A673 (cell line): ENCODE measurements at places on chromosomes 4 and X. TPM values are rescaled to one million over a fixed set of nuclear protein-coding genes. Genes with fewer than 3 reads are reported as not detected.

GRCh38 chr4:152847376-152847775, 67.6 kb downstream of the ARFIP1 start:
- DNase-seq: no peak
- H3K36me3 ChIP-seq: no peaks in the 10 kb centered on the region
- H3K4me3 ChIP-seq: no peak overlapping the region
- H3K4me1 ChIP-seq: no peaks in the 10 kb centered on the region
- no peak overlapping the region for H3K27ac ChIP-seq
- H3K27me3 ChIP-seq: no peaks in the 10 kb centered on the region

- H3K36me3 ChIP-seq: no peaks in the 10 kb centered on the region
- no peak for DNase-seq
- no peaks in the 10 kb centered on the region for H3K27me3 ChIP-seq
- no peak overlapping the region for H3K4me3 ChIP-seq
Observed at GRCh38 chr4:73976716-73977115, 5.1 kb downstream of the PF4 start.

GRCh38 chr4:112817933-112818593, 181.1 kb downstream of the LARP7 start:
- H3K36me3 ChIP-seq: no peaks in the 10 kb centered on the region
- peak overlapping the region; percentile 51 for H3K4me3 ChIP-seq
- peaks cover 3% of the 10 kb centered on the region for H3K4me1 ChIP-seq
- no peaks in the 10 kb centered on the region for H3K27me3 ChIP-seq
- peak; percentile 81 for DNase-seq

- no peak for DNase-seq
- H3K36me3 ChIP-seq: no peaks in the 10 kb centered on the region
- no peaks in the 10 kb centered on the region for H3K27me3 ChIP-seq
Observed at GRCh38 chrX:65610481-65610880, 57.0 kb upstream of the MSN start.

DNA sequence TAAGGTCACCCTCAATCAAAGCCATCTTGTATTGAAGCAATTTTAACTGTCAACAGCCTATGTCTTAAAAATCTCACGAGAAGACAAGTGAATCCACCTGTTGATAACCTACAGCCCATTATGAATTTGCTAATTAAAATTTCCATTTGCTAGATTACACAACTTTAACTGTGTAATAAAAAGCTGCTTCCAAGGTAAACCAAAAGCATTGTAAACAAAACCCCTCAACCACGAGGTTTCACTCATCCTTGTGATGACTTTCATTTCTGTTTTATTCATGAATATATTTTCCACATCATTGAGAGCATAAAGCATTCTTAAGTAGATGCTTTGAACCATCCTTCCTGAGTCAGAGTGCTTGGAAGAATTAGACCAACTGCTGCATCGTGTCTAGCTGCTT, 217.5 kb upstream of the GYPA start:
- H3K4me1 ChIP-seq: peaks cover 23% of the 10 kb centered on the region
- no peaks in the 10 kb centered on the region for H3K27me3 ChIP-seq
- DNase-seq: peak; percentile 19
- H3K36me3 ChIP-seq: no peaks in the 10 kb centered on the region

DNA sequence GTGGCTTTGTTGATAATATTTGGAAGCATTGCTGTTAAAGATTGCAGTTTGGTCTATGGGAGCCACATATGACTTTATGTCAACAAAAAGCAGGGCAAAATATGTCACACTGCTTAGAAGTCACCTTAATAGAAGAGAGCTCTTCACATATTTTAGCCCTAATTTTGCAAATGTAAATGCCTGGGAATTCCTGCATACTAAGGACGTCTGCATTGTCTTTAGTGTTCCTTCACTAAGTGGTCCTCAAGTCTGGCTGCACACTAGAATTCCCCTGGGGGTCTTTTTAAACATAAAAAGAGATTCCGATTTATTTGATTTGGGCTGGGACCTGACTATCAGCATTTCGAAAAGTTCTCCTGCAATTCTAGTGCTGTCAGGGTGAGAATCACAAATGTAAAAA, 495.1 kb upstream of the FAM241A start:
- H3K4me1 ChIP-seq: peaks cover 28% of the 10 kb centered on the region
- no peaks in the 10 kb centered on the region for H3K36me3 ChIP-seq
- no peaks in the 10 kb centered on the region for H3K27me3 ChIP-seq

GRCh38 chr4:80207664-80208063, 10.4 kb downstream of the PRDM8 start:
- no peak overlapping the region for H3K4me3 ChIP-seq
- H3K27me3 ChIP-seq: peaks cover 10% of the 10 kb centered on the region
- no peak for DNase-seq
- H3K36me3 ChIP-seq: no peaks in the 10 kb centered on the region

DNA sequence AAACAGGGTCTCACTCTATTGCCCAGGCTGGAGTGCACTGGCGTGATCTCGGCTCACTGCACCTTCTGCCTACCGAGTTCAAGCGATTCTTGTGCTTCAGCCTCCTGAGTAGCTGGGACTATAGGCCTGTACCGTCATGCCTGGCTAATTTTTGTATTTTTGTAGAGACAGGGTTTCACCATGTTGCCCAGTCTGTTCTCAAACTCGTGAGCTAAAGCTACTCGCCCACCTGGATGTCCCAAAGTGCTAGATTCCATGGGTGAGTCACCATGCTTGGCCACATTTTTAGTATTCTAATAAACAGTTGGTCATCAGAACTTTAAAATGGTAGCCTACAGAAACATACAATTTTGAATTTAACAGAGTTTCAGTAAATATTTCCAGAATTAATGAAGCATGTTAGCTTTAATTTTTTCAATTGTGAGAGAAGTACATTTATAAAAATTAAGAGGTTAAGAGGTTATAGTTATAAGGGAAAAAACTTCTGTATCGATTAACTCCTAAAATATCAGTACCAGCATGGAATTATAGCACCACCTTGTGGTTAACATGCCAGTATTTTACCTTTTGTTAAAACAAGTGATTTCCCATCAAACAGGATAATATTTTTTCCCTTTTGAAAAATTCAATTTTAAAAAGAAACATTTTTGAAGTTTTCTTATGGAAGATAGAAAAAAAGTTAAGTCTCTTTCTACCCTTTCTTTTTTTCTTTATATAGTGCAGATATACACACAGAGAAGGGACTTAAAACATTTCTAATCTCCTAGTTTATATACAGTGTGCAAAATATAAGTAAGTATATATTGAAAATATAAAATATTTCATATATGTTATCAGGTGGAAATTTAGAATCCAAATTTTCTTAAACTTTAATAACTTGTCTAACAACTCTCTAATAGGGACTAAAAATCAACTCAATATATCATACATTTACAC, 35.4 kb downstream of the CEP44 start:
- H3K27ac ChIP-seq: no peak overlapping the region
- H3K4me1 ChIP-seq: peaks cover 35% of the 10 kb centered on the region
- no peaks in the 10 kb centered on the region for H3K27me3 ChIP-seq
- H3K4me3 ChIP-seq: no peak overlapping the region
- peaks cover 5% of the 10 kb centered on the region for H3K36me3 ChIP-seq
- peak; percentile 55 for DNase-seq

DNA sequence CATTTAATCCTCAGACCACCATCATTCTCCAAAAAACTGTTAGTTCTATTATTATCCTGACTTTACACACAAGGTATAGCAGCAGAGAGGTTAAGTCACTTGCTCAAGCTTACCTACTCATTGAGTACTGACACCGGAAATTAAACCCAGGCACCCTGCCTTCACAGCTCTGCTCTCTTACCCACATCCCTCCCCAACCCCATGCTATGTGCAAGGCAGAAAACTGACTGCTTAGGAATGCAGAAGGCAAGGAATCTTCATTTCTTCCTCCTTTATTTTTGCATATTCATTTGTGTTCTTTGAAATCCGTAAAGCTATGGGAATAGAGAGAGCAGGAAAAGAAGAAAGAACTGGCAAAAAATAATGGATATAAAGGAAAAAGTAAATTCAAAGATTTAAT, 261.8 kb downstream of the PAPSS1 start:
- H3K4me1 ChIP-seq: no peaks in the 10 kb centered on the region
- no peaks in the 10 kb centered on the region for H3K27me3 ChIP-seq
- H3K36me3 ChIP-seq: no peaks in the 10 kb centered on the region
- H3K4me3 ChIP-seq: no peak overlapping the region
- no peak overlapping the region for H3K27ac ChIP-seq
- DNase-seq: no peak

DNA sequence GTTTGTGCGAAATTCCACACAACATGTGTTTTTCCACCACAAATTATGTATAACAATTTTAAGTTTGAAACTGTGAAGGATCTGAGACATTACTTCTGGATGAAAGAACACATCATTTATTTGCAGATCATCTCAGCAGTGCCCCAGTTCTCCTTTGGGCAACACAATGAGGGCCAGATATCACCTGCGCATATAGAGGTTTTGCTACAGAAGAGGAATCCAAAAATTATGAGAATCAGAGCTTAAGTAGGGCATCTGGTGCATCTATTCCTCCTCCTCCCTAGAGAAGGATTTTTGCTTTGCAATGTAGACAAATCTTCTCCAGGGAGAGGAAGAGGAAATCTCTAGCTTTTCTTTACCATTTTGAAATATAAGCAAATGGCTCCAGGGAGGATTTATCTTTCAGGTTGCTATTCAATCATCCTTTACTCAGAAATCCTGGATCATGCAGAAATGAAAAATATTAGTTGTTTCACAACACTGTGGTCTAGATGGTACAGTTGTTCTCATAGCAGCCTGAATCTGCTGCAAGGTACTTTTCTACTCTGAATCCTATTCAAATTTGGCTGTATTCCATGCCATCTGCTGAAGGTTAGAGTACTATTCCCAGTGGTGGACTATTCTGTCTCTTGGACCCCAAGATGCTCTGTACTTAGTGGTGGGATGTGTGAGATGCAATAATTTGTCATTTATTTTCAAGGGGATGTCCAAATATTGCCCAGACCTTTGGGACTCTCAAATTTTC, 132.1 kb downstream of the SNCA start:
- H3K4me3 ChIP-seq: no peak overlapping the region
- H3K27me3 ChIP-seq: no peaks in the 10 kb centered on the region
- H3K27ac ChIP-seq: no peak overlapping the region
- no peaks in the 10 kb centered on the region for H3K36me3 ChIP-seq
- H3K4me1 ChIP-seq: no peaks in the 10 kb centered on the region
- no peak for DNase-seq

FRMPD3 gene
- total RNA-seq: 0.09 and 0.15 TPM in 2 replicates

BCORL1 gene
- 13.3 and 18.3 TPM in 2 replicates for total RNA-seq

ARX gene
- total RNA-seq: 32.0 and 44.4 TPM in 2 replicates

SLC9B2 gene
- 25.3 and 28.0 TPM in 2 replicates for total RNA-seq

NLGN4X gene
- 43.2 and 44.3 TPM in 2 replicates for total RNA-seq

GC gene
- total RNA-seq: not detected in 2 replicates
